ENCODE measurements at places on chromosomes 2 and 18. TPM values are rescaled to one million over a fixed set of nuclear protein-coding genes. Genes with fewer than 3 reads are reported as not detected.

DNA sequence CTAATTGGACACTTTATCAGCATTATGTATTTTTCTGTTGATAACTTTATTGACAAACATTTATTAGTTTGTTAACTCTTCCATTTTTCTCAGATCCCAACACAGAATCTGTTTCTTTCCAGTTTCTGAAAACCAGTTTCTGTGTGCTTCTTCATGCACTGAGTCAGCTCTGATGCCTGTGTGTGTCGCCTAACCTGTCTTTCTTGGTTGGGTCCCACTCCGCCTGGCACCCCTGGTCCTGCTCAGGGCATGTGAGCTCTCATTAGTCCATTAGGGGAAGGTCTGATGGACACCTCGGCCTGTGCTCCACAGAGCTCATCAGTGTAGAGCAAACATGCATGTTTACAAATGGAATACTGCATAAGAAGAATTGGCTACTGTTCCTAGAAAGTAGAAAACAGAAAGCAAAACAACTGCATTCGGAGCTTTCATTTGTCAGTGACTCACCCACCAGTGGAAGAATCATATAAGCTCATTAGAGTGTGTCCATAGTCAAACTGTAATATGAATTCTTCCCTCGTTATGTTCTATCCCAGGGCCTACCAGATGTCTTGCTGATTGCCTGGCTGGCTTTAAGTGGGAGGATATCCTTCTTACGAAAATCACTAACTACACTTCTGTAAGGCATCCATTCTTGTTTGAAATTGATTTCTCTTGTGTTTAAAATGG is 137.7 kb downstream of the SNTG2 start:
- DNase-seq = no peak

DNA sequence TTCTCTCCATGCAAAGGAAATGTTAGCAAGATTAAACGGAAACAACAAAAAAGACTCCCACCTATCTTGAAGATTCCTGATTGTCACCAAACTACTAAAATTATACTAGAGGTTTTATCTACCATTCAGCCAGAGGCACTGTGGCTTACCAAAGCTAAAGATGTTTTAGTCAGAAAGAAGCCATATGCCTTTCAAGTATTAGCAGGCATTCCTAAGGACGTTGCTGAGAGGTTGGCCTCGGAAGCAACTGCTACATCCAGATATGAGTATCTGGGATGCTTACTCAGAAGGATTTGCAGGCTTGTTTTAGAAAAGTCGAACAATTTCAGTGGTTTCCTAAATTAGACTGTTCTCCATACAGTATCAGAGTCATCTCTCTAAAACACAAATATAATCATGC is 88.3 kb upstream of the UBE2E3 start:
- DNase-seq = no peak

DNA sequence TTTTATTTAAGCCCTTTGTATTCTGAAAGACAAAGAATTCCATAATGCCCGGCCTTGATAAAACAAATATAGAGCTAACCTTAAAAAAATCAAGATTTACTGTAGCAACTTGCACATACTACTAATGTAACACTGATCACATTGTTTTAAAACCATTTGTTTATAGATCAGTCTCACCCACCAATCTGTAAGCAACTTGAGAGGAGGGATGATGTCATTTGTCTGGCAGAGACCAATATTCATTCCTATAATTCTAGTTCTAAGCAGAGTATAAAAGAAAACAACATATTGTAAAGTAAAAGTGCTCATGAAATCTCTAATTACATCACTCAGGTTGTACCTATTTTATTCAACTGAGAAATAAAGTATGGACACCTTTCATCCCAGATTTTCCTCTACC is 380.6 kb downstream of the TGIF1 start:
- DNase-seq = no peak

- DNase-seq = no peak
Measured at GRCh38 chr2:25285265-25286024, 56.3 kb downstream of the DNMT3A start.

- no peak for DNase-seq
Measured at GRCh38 chr18:75548353-75548905, 120.9 kb upstream of the SMIM21 start.

DNA sequence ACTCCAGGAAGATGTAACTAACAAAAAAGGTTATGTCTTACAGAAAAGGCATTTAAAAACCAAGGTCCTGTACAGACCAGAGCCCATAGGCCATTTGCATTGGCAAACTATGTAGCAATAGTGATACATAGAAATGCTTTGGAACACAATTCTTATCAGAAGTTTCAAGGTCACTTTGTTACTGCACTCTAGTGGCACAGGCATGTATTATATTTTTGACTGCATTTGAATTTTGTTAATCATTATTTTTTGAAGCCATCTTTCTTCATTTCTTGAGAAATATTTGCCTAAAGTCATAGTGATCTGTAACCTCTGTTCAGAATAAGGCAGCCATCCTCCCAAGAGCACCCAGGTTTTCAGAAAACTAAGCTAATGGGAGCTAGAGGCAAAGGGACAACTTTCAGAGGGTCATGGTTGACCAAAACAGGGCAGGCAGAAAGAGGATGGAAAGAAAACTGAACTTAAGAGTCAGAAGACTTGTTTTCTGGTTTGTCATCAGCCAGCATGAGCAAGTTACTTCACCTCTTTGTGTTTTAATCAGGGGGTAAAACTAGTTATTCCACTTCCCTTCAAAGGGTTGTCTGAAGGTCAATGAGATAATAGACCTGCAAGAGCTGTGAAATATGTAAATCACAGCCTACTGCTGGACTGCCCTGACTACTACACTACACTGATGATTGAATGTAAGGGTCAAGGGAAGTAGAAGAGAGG is 41.5 kb downstream of the SLC38A11 start:
- DNase-seq = no peak

DNA sequence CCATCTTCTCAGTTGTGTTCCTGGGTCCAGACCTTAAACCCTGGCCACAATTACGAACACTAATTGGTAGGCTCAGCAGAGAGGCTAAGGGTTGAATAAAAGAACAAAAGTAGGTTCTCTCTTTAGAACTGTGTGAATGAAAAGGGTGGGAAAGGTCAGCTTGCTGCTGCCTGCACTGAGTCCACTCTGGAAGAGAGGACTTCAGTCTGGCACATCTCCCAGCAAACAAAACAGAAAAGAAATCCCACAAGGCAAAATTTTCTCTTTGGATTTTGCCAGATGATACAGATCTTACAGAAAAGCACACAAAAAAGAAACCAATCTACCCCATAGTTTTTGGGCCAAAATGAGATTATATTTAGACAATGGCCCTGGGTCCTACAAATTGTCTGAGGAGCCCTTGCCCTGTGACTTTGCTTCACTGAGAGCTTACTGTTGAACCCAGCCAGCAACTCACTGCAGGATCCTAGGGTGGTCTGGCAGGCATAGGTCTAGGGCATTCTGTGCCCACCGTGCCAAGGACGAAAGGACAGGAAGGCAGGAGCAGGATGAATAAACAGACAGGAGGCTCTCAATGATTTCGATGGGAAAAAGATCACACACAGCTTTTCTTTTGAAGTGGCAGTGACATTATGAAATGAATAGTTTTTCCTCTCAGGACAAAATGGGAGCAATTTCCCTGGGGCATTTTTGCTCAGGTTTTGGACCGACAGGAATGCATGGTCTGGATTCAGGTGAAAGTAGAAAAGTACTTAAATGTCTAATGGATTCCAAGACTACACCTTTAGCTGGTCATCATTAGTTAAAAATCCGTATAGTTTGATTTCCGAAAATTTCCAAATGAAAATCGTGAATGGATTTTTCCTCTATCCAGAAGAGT is 68.4 kb upstream of the STAM2 start:
- no peak for DNase-seq

- DNase-seq = no peak
Measured at GRCh38 chr2:42872721-42873120, 80.3 kb upstream of the HAAO start.

DNA sequence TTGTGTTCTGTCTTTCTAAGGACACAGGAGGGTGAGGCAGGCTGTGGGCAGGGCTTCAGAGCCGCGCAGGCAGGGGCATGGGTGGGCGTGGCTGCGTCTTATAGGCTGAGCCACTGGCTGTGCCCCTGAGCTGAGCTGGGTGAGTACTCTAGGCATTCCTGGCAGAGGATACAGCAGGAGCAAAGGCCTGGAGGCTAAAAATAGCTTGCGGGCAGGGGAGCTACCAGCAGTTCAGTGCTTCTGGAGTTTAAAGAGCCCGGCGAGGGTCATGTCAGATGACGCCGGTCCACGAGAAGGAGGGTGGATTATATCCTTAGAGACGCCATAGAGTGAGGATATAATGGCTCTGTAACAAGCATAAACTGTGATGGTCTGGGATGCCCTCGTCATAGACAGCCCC is 31.5 kb upstream of the PDIA6 start:
- no peak for DNase-seq

DNA sequence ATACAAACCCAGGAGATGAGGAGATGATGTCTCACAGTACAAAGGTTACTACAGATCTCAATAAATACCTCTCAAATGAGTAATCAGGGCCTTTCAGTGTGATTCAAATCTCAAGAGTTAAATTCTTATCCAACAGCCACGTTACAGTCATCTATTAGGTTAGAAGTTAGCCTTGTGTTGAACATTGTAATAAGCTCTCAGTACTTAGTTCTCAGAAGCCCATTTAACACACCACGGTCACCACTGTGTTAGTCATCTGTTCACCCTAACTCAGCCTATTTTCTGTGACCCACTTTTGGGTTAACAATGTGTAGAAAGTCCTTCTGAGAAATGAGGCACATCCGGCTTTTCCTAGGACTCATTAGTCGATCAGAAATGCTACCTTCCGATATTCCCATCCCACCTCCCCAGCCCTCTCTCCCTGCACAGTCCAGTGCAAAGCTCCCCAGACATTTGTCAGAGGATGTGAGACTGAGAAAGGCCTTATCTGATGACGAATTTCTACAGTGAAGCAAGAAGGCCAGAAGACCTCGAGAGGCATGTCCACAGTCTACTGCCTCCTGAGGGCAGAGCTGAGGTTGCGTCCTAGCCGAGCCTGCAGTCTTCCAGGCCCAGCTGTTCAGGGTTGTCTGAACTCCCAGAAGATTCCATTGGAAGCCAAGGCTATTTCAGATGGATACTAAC is 92.6 kb downstream of the ACTR2 start:
- DNase-seq = no peak

DNA sequence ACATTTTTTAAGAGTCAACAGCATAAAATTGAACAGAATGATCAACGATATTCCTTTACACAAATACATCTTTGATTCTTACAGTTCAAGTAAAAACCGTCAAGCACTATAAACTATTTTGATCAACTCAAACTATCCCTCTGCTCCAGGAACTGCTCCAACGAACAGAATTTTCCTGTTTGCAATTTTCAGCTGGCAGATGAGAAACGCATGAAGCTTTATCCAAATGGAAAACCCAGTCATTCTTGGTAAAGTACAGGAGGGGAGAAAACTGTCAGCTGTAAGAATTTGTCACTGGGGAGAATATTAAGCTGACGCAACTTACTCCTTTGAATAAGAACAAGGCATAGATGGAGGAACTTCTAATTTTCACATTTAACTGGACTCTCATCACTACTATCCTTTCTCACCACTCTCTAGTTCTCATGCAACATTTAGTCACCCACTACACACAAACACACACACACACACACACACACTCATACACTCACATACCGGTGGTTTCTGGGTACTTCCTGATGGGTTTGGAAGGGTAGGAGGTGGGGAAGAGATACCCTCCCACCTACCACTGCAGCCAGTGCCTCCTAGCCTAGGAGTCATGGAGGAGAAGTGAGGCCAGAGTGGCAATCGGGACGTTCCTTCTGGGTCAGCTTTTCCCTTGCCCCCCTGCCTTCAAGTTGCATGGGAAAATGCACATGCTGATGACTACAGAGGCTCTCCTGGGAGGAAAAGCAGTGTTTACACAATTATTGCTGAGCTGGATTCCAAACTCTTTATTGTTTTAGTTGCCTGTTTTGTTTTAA is 54.0 kb upstream of the SPATS2L start:
- DNase-seq = peak; percentile 9

- DNase-seq = no peak
Measured at GRCh38 chr2:181122601-181123000, 142.2 kb downstream of the UBE2E3 start.

- no peak for DNase-seq
Measured at GRCh38 chr2:143329288-143329687, 200.1 kb downstream of the ARHGAP15 start.

DNA sequence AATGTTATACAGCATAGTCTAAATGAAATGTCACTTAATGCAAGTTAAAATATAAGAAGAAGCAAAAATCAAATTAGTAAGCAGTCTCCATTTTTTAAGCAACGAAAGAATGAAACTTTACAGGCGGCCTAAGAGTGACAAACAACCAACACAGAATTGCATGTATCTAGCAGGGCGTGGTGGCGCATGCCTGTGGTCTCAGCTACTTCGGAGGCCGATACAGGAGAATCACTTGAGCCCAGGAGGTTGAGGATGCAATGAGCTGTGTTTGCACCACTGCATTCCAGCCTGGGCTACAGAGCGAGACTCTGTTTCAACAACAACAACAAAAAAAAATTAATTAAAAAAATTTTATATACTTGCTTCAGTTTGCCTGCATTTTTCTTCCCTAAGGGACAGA is 16.6 kb downstream of the RBMS1 start:
- DNase-seq = no peak

DNA sequence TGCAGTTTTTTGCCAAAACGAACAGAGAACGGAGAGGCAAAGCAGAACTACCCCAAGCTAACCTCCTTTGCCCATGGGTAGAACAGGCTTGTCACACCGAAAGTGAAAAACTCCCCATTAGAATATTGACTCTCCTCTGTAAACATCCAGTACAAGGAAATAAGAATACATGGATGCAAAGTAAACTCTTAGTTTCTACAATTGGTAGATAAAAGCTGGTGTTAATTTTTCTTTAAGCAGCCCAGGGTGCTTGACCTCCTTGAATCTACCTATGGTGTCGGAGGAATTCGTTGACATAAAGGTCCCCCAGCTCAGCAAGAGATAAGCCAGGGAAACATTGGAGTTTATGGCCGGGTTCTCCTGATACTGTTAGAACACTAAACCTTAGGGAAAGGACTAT is 48.4 kb upstream of the DSG1 start:
- DNase-seq = no peak

DNA sequence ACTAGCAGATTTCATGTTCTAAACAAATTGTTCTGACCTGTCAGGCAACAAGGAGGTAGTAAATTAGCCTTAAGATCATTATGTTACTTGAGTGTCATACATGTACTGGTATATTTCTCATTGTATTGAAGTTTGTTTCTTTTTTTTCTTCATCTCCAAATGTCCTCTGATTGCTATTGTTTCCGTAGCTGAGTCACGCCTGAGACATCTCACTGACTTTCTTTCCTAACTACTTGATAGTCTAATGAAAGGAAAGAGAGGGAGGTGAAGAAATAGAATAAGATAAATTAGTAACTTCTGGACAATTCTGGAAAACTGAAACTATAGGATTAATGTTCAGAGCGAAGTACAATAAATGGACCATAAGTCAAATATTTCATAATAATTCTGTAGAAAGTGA is 1049.9 kb downstream of the TSN start:
- DNase-seq = no peak

The ARMC9 gene
- total RNA-seq = 19.3 TPM

The FEV gene
- total RNA-seq = not detected

The GCA gene
- 15.1 TPM for total RNA-seq

The GAL3ST2 gene
- total RNA-seq = 3.9 TPM

The GLI2 gene
- total RNA-seq = 7.6 TPM

The FBXO48 gene
- total RNA-seq = 1.1 TPM

The DSC2 gene
- total RNA-seq = 2.1 TPM

The MBP gene
- total RNA-seq = 1,332 TPM

The LRP1B gene
- 1.2 TPM for total RNA-seq

The DLX2 gene
- not detected for total RNA-seq

The STARD6 gene
- total RNA-seq = not detected

The SPTBN1 gene
- 967 TPM for total RNA-seq

Measured in tibial nerve (tissue), 4 donors.